ENCODE measurements at places on chromosomes 3 and 15. TPM values are rescaled to one million over a fixed set of nuclear protein-coding genes. Genes with fewer than 3 reads are reported as not detected.

Gene P2RY13
- total RNA-seq, result not detected

Gene PPARG
- total RNA-seq, result 24.0 TPM

Gene TRPM1
- total RNA-seq, result not detected

Gene ARPP21
- 6.5 TPM for total RNA-seq

Gene MST1R
- total RNA-seq, result 0.96 TPM

Gene FSTL1
- total RNA-seq, result 2,112 TPM

Gene PIERCE2
- 2.1 TPM for total RNA-seq

Gene UCN2
- total RNA-seq, result 0.85 TPM

Gene DGKG
- total RNA-seq, result 4.4 TPM

Gene KY
- 0.96 TPM for total RNA-seq

Gene NR2E3
- 0.38 TPM for total RNA-seq
